Airway epithelial cell (primary cell): ENCODE measurements at places on chromosomes 12 and 14. TPM values are rescaled to one million over a fixed set of nuclear protein-coding genes. Genes with fewer than 3 reads are reported as not detected.

SOAT2 gene
- 0.07 TPM in 1 of 2 replicates, not detected in the other for total RNA-seq

RPS26 gene
- 1,471 and 1,883 TPM in 2 replicates for total RNA-seq

COL2A1 gene
- 0.07 and 0.14 TPM in 2 replicates for total RNA-seq

DHRS2 gene
- total RNA-seq = 0.19 and 0.21 TPM in 2 replicates

AMN gene
- 1.1 and 3.8 TPM in 2 replicates for total RNA-seq

SLC2A13 gene
- total RNA-seq = 2.5 and 2.6 TPM in 2 replicates

POTEM gene
- total RNA-seq = not detected in 2 replicates

LRTM2 gene
- not detected in 2 replicates for total RNA-seq

TSPAN19 gene
- 0.21 TPM in 1 of 2 replicates, not detected in the other for total RNA-seq

CCDC184 gene
- total RNA-seq = 0.05 TPM in 1 of 2 replicates, not detected in the other

UBC gene
- 1,003 and 1,183 TPM in 2 replicates for total RNA-seq

TAS2R43 gene
- 0.28 TPM in 1 of 2 replicates, not detected in the other for total RNA-seq

RNU4-1 gene
- total RNA-seq = under 0.01 TPM in 2 replicates

COA8 gene
- 24.8 and 26.5 TPM in 2 replicates for total RNA-seq

CSRP2 gene
- total RNA-seq = 31.9 and 39.0 TPM in 2 replicates

SPTB gene
- total RNA-seq = 0.07 TPM in 1 of 2 replicates, not detected in the other

DTX1 gene
- not detected in 2 replicates for total RNA-seq
